ENCODE measurements at places on chromosomes 7 and 10. TPM values are rescaled to one million over a fixed set of nuclear protein-coding genes. Genes with fewer than 3 reads are reported as not detected.

EPDR1 gene
- 0.62 TPM for total RNA-seq

ATRNL1 gene
- total RNA-seq = 0.87 TPM

DNA sequence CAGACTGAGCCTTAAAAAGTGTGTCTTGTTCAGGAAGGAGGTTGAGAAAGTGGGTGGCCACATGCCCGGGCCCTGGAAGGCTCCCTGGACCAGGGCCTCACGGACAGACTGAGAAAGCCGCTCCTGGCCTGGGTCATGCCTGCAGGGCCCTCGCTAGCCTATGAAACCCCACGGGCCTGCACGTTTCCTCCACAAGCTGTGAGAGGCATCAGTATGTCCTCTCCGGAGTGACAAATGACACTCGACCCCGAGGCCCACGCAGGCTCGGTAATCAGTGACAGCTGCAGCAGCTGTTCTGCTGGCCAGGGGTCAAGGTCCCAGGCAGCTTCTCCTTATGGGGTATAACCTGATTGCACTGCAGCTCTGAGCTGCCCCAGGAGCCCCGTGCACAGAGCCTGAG lies 47.6 kb downstream of the ASB13 start:
- peaks cover 5% of the 10 kb centered on the region for H3K27me3 ChIP-seq
- no peak for DNase-seq
- no peaks in the 10 kb centered on the region for H3K36me3 ChIP-seq

- DNase-seq = no peak
- H3K4me3 ChIP-seq = no peak overlapping the region
These were observed 36.3 kb downstream of the ABCB1 start for GRCh38 chr7:87564296-87564963.

Measured in activated T-helper 2 cell treated with anti-CD3 and anti-CD28 coated beads, Interferon-gamma antibody, Interleukin-2, Interleukin-4, amounts not matched to agents 10 μg/mL and 5 μg/mL and 100 μg/mL, durations not matched to agents 14 hours and 24 hours and 36 hours (primary cell).